Epithelial cell of alveolus of lung (primary cell): ENCODE measurements at places on chromosomes 7 and 10. TPM values are rescaled to one million over a fixed set of nuclear protein-coding genes. Genes with fewer than 3 reads are reported as not detected.

HOXA1 gene
- total RNA-seq, result 1.4 and 3.9 TPM in 2 replicates

MYL7 gene
- total RNA-seq, result not detected in 2 replicates

ANXA8L1 gene
- 0.56 and 5.7 TPM in 2 replicates for total RNA-seq

CCZ1 gene
- total RNA-seq, result 35.0 and 72.9 TPM in 2 replicates

ASB10 gene
- not detected in 2 replicates for total RNA-seq

SLC39A12 gene
- not detected in 2 replicates for total RNA-seq

AKR1C2 gene
- total RNA-seq, result 3.7 and 4.7 TPM in 2 replicates

DDX21 gene
- 35.5 and 71.6 TPM in 2 replicates for total RNA-seq

GIMAP5 gene
- 0.13 TPM in 1 of 2 replicates, not detected in the other for total RNA-seq

MSS51 gene
- 0.39 and 0.96 TPM in 2 replicates for total RNA-seq

COL1A2 gene
- 2,043 and 2,173 TPM in 2 replicates for total RNA-seq

BRAT1 gene
- 31.6 and 33.6 TPM in 2 replicates for total RNA-seq

CASP2 gene
- 14.5 and 29.7 TPM in 2 replicates for total RNA-seq

CSGALNACT2 gene
- total RNA-seq, result 16.0 and 21.9 TPM in 2 replicates

GARIN1A gene
- under 0.01 and 0.32 TPM in 2 replicates for total RNA-seq

SKIDA1 gene
- 1.7 and 3.0 TPM in 2 replicates for total RNA-seq

SLIT1 gene
- under 0.01 TPM in 1 of 2 replicates, not detected in the other for total RNA-seq

CROT gene
- total RNA-seq, result 8.0 and 8.2 TPM in 2 replicates

SSC4D gene
- total RNA-seq, result 0.48 and 1.7 TPM in 2 replicates

PTPRZ1 gene
- not detected in 2 replicates for total RNA-seq

ASZ1 gene
- total RNA-seq, result 0.24 TPM in 1 of 2 replicates, not detected in the other

LIPN gene
- not detected in 2 replicates for total RNA-seq

IDI2 gene
- not detected in 2 replicates for total RNA-seq

FAM241B gene
- total RNA-seq, result 0.65 TPM in 1 of 2 replicates, not detected in the other

PIP gene
- total RNA-seq, result not detected in 2 replicates

DNAJC12 gene
- total RNA-seq, result 11.5 and 21.9 TPM in 2 replicates

TYW1 gene
- 11.2 and 47.7 TPM in 2 replicates for total RNA-seq

RADIL gene
- total RNA-seq, result 0.78 and 7.1 TPM in 2 replicates

RTKN2 gene
- total RNA-seq, result 1.7 and 2.7 TPM in 2 replicates

PTPRN2 gene
- 0.78 and 2.7 TPM in 2 replicates for total RNA-seq

NME8 gene
- total RNA-seq, result not detected in 2 replicates

ARMH3 gene
- total RNA-seq, result 3.2 and 7.4 TPM in 2 replicates

HABP2 gene
- total RNA-seq, result not detected in 2 replicates

BTBD16 gene
- not detected in 2 replicates for total RNA-seq

FAM24B gene
- total RNA-seq, result 2.2 and 2.8 TPM in 2 replicates

UNCX gene
- total RNA-seq, result not detected in 2 replicates

C10orf62 gene
- not detected in 2 replicates for total RNA-seq

INMT gene
- total RNA-seq, result 1.7 and 11.2 TPM in 2 replicates

UBN2 gene
- 2.3 and 5.5 TPM in 2 replicates for total RNA-seq
